Stimulated activated CD4-positive, alpha-beta T cell treated with anti-CD3 and anti-CD28 coated beads, Interleukin-4, amount 100 ng/mL, for 4 hours (primary cell): ENCODE measurements at places on chromosomes 7 and 10.

DNA sequence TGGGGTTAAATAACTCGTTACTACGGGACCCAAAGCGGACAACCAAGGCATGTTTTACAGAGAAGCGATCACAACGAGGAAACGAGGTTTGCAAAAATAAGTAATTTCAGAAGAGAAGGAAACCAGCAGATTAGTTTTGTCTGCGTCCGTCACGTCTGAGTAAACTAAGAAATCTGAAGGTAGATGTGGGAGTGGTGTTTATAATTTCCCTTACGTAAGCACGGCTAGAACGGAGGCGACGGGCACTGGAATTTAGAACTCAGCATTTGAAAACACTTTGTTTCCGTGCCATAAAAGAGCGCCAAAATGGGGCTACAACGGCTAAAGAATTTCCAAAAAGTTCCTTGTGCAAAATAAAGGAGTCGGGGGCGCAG lies 718 bp upstream of the UMAD1 start:
- DNase-seq: peak; percentile 33

GRCh38 chr7:150503581-150503980 lies 11.1 kb upstream of the GIMAP7 start:
- peak; percentile 58 for DNase-seq

- no peak for DNase-seq
Observed at GRCh38 chr10:78770167-78771090, 298.3 kb upstream of the ZMIZ1 start.

DNA sequence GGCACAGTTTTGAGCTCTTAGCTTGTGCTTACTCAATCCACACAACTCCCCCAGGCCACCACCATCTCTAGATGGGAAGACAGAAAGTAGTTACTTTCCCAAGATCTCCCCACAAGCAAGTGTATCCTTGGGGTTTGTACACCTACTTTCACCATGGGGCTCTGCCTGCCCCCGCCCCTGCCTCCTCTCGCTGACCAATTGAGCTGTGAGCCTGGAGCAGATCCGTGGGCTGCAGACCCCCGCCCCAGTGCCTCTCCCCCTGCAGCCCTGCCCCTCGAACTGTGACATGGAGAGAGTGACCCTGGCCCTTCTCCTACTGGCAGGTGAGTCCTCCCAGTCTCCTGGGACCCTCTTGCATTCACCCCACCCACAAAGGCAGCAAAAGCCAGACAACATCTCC lies 2.0 kb downstream of the FXYD4 start:
- DNase-seq: no peak

- DNase-seq: no peak
Observed at GRCh38 chr7:13072014-13072413, 384.6 kb downstream of the ARL4A start.

GRCh38 chr10:53006663-53007526 lies 234.3 kb upstream of the MBL2 start:
- no peak for DNase-seq

GRCh38 chr10:11330383-11331045 lies 280.9 kb downstream of the USP6NL start:
- DNase-seq: no peak

DNA sequence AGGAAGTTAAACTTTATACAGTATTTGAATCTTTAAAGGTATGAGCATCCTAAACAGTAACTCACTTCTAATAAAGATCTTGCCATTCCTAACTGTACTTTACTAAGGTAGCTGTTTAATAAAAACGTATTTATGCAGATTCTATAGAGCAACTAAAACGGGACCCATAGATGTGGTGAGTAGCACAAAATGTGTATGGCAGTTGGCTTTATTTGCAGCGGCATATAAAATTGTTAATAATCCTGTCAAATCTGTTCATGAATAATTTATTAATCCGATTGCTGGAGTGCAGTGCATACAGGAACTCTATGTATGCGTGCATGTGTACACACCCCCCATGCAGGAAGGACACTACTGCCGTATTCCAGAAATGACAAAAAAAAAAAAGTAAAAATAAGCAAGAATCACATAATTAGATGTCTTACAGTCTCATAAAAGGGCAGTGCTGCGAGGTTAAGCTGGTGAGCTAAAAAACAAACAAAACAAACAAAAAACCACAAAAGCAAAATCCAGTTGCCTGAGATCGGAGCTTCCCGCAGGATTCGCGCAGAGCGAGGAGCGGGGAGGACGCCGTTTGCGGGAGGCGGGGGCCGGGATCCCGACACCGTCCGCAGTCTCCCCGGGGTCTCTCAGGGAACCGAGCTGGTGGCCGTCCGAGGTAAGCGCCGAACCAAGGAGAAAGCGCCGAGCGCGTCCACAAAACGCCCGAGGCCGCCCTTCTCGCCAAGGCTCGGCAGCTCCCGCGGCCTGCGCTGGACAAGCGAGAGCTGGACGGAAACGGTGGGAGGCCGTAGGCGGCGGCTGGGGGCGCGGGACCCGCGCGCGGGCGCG lies 518 bp upstream of the COMMD3 start:
- no peak for DNase-seq

- DNase-seq: no peak
Observed at GRCh38 chr7:157136372-157136771, 2.4 kb upstream of the UBE3C start.

GRCh38 chr7:45061352-45061751 lies 27.4 kb downstream of the NACAD start:
- no peak for DNase-seq

- no peak for DNase-seq
Observed at GRCh38 chr10:1022413-1022812, 3.2 kb downstream of the IDI2 start.
